ENCODE measurements at places on chromosomes 1 and 21.

DNA sequence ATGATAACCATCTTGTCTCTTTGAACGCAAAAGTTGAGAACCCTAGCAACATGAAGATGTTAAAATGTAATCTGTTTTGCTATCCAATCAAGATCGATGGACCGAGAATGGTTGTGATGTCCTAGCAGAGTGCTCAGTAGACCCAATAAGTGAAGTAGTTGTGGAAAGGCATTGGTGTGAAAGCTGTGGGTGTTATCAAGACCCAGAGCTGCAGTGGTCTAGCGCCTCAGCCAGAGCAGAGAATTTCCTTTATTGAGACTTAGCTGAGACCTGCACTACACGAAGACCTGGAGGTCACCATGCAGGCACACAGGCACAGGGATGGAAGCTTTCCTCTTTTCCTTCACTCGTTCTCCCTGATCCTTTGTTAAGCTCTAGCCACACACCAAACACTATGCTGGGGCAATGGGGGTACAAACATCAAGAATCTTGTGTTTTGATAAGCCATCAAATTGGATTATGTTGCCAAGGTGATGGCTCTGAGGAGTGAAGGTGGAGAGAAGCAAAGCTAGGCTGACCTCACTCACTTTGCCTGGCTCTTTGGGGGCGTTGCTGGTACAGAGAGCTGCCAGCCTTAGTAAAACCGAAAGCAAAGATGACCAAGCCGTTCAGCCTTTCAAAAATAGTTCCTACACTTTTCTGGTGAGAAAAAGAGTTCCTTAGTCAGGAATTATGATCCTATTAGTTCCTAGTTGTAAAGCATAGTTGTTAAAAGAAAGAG lies 24.1 kb downstream of the METTL13 start:
- no peak for DNase-seq

- no peak for DNase-seq
Measured at GRCh38 chr1:234780531-234781162, 170.7 kb upstream of the IRF2BP2 start.

- DNase-seq: no peak
Measured at GRCh38 chr1:183466781-183467180, 5.5 kb upstream of the SMG7 start.

DNA sequence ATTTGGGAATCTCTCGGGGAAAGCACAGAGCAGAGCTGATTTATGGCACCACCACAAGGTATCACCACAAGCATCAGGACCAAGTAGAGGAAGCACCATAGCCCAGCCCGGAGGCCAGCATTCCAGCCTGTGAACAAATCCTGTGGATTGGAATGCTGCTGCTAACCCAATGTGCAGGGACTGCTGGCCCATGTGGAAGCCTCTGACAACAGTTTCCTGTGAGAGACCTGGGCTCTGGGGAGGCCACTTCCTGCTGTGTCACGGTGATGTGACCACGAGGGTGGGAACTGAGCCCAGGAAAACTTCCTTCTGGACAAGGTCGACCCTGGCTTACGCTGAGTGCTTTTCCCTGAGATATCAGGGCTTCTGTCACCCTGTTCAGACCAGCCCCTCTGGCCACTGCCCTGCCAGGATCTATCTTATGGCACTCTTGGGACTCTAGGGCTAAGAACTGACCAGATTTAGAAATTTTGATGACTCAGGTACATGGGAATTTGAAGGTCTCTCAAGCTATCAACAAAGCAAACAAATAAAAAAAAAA lies 88.3 kb upstream of the NGF start:
- DNase-seq: no peak

DNA sequence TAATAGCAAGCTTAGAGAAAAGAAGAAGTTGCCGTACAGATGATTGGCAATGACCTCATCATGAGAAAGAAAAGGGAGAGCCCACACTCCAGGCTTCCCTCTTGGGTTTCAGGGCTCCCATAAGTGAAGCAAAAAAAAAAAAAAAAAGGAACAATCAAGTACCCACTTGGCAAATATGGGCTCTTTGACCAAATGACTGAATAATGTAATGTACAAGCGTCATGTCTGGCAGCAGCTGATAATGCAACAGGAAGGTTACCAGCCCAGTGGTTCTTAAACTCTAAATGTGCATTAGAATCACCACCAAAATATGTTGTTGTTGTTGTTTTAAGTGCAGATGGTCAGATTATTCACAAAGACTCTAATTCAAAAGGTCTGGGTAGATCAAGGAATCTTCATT lies 13.5 kb downstream of the TNFSF4 start:
- no peak for DNase-seq

Measured in NCI-H774 (cell line).